Smooth muscle cell of trachea (primary cell): ENCODE measurements at places on chromosomes 12 and 14. TPM values are rescaled to one million over a fixed set of nuclear protein-coding genes. Genes with fewer than 3 reads are reported as not detected.

Gene PIWIL1
- total RNA-seq, result 0.17 TPM in 1 of 2 replicates, not detected in the other

Gene C12orf54
- total RNA-seq, result not detected in 2 replicates

Gene PPP1R3E
- total RNA-seq, result 5.3 and 5.5 TPM in 2 replicates

Gene POLR3B
- total RNA-seq, result 10.9 and 13.8 TPM in 2 replicates

Gene NINJ2
- total RNA-seq, result 0.29 and 3.3 TPM in 2 replicates

Gene CCT2
- total RNA-seq, result 208 and 258 TPM in 2 replicates

Gene LMNTD1
- total RNA-seq, result 0.44 TPM in 1 of 2 replicates, not detected in the other

Gene OR6C75
- total RNA-seq, result not detected in 2 replicates

Gene TAS2R9
- not detected in 2 replicates for total RNA-seq

Gene TTC9
- 0.15 and 0.17 TPM in 2 replicates for total RNA-seq

Gene PPP1R1A
- not detected in 2 replicates for total RNA-seq

Gene KRT83
- total RNA-seq, result not detected in 2 replicates

Gene STXBP6
- 6.1 and 9.6 TPM in 2 replicates for total RNA-seq

Gene OR4K5
- total RNA-seq, result not detected in 2 replicates

Gene OTUB2
- 1.7 and 2.8 TPM in 2 replicates for total RNA-seq

Gene TMEM30B
- total RNA-seq, result 6.3 and 6.4 TPM in 2 replicates

Gene APOF
- not detected in 2 replicates for total RNA-seq

Gene POC1B
- total RNA-seq, result 12.9 and 13.4 TPM in 2 replicates

Gene CYP27B1
- total RNA-seq, result 0.15 and 0.33 TPM in 2 replicates

Gene BCAT1
- total RNA-seq, result 217 and 250 TPM in 2 replicates

Gene FLVCR2
- 0.87 and 5.3 TPM in 2 replicates for total RNA-seq

Gene WIF1
- 0.15 and 0.66 TPM in 2 replicates for total RNA-seq

Gene MYH6
- not detected in 2 replicates for total RNA-seq

Gene IL22
- total RNA-seq, result not detected in 2 replicates

Gene PLEKHD1
- under 0.01 TPM in 2 replicates for total RNA-seq

Gene HOXC9
- total RNA-seq, result 0.15 and 0.33 TPM in 2 replicates

Gene FAM90A1
- 0.33 TPM in 1 of 2 replicates, not detected in the other for total RNA-seq

Gene WNT1
- total RNA-seq, result not detected in 2 replicates

Gene POTEM
- not detected in 2 replicates for total RNA-seq

Gene RNU4-1
- total RNA-seq, result under 0.01 TPM in 2 replicates

Gene ANKS1B
- total RNA-seq, result 0.66 and 0.87 TPM in 2 replicates

Gene PAPOLA
- 94.4 and 113 TPM in 2 replicates for total RNA-seq

Gene SIX6
- total RNA-seq, result not detected in 2 replicates

Gene USP44
- total RNA-seq, result 10.2 and 18.7 TPM in 2 replicates

Gene NOVA1
- total RNA-seq, result 7.9 and 20.8 TPM in 2 replicates

Gene NANOG
- under 0.01 TPM in 2 replicates for total RNA-seq

Gene IGF1
- under 0.01 and 0.83 TPM in 2 replicates for total RNA-seq

Gene IFI27
- total RNA-seq, result 34.4 and 52.5 TPM in 2 replicates

Gene PLEKHG7
- total RNA-seq, result not detected in 2 replicates

Gene PLCZ1
- 0.33 TPM in 1 of 2 replicates, not detected in the other for total RNA-seq

Gene CACNA2D4
- total RNA-seq, result 0.87 and 1.5 TPM in 2 replicates

Gene VRTN
- not detected in 2 replicates for total RNA-seq

Gene SDR9C7
- total RNA-seq, result 0.15 TPM in 1 of 2 replicates, not detected in the other

Gene MSI1
- total RNA-seq, result not detected in 2 replicates

Gene APPL2
- 46.7 and 58.9 TPM in 2 replicates for total RNA-seq

Gene COQ10A
- total RNA-seq, result 8.6 and 11.9 TPM in 2 replicates

Gene SLC5A8
- total RNA-seq, result not detected in 2 replicates

Gene BDKRB2
- 67.2 and 253 TPM in 2 replicates for total RNA-seq

Gene TAS2R50
- total RNA-seq, result 2.3 and 6.8 TPM in 2 replicates

Gene TMEM253
- 0.33 TPM in 1 of 2 replicates, not detected in the other for total RNA-seq

Gene KITLG
- total RNA-seq, result 71.6 and 96.4 TPM in 2 replicates

Gene AVPR1A
- not detected in 2 replicates for total RNA-seq

Gene KCNJ8
- 7.3 and 10.6 TPM in 2 replicates for total RNA-seq
